ENCODE measurements at places on chromosomes 5 and 9. TPM values are rescaled to one million over a fixed set of nuclear protein-coding genes. Genes with fewer than 3 reads are reported as not detected.

Gene C1QTNF2
- total RNA-seq = not detected

Gene TRPM3
- not detected for total RNA-seq

Gene HMMR
- 82.2 TPM for total RNA-seq

Gene LCN1
- total RNA-seq = not detected

Gene KCNT1
- total RNA-seq = not detected

Gene ROPN1L
- total RNA-seq = 2.4 TPM

DNA sequence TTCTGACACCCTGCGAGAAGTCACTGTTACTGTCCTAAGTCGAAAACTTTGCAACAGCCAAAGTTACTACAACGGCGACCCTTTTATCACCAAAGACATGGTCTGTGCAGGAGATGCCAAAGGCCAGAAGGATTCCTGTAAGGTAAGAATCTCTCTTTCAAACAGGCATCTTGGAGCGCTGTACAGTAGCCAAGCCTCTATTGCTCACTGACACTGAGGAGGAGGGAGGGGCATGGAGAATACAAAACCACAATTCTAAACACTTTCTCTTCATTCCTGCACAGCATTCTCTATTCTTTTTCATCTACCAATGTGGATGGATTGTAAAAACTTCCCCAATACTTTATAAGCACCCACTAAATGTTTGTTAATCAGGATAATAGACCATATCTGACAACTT lies 7.4 kb downstream of the GZMK start:
- peaks cover 65% of the 10 kb centered on the region for H3K4me1 ChIP-seq
- DNase-seq = no peak
- H3K4me3 ChIP-seq = no peak overlapping the region
- no peak overlapping the region for H3K27ac ChIP-seq
- no peaks in the 10 kb centered on the region for H3K27me3 ChIP-seq

GRCh38 chr5:50823568-50823967 lies 157.1 kb downstream of the PARP8 start:
- H3K36me3 ChIP-seq = peaks cover 66% of the 10 kb centered on the region
- DNase-seq = no peak
- no peaks in the 10 kb centered on the region for H3K4me1 ChIP-seq
- H3K27me3 ChIP-seq = no peaks in the 10 kb centered on the region
- no peak overlapping the region for H3K27ac ChIP-seq

- H3K27me3 ChIP-seq = no peaks in the 10 kb centered on the region
- peak overlapping the region; percentile 40 for H3K4me3 ChIP-seq
- H3K36me3 ChIP-seq = peaks cover 4% of the 10 kb centered on the region
Observed at GRCh38 chr9:136532799-136533774, 12.8 kb downstream of the NOTCH1 start.

GRCh38 chr5:137303509-137303908 lies 195.6 kb downstream of the SPOCK1 start:
- H3K4me1 ChIP-seq = no peaks in the 10 kb centered on the region
- H3K4me3 ChIP-seq = no peak overlapping the region
- DNase-seq = no peak
- no peak overlapping the region for H3K27ac ChIP-seq
- H3K36me3 ChIP-seq = no peaks in the 10 kb centered on the region

DNA sequence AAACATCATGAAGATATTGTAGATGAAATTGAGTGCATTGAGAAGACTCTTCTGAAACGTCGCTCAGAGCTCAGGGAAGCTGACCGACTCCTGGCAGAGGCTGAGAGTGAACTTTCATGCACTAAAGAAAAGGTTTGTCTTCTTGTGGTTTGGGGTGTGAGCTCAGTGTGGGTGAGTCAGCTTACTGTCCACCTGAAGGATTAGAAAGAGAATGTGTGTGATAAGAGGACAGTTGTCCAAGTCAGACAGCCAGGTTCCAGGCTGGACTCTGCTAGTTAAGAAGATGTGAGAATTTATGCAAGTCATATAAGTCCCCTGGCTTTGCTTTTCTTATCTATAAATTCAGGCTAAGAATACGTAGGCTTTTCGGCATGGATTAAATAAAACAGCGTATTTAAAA lies 46.9 kb downstream of the RAB14 start:
- no peak for DNase-seq
- peaks cover 69% of the 10 kb centered on the region for H3K36me3 ChIP-seq
- peak overlapping the region; percentile 4 for H3K27ac ChIP-seq
- H3K27me3 ChIP-seq = no peaks in the 10 kb centered on the region

GRCh38 chr9:131386281-131386680 lies 7.6 kb upstream of the PRRC2B start:
- H3K36me3 ChIP-seq = no peaks in the 10 kb centered on the region
- no peak overlapping the region for H3K4me3 ChIP-seq
- no peaks in the 10 kb centered on the region for H3K27me3 ChIP-seq
- DNase-seq = no peak

- peaks cover 33% of the 10 kb centered on the region for H3K4me1 ChIP-seq
- H3K4me3 ChIP-seq = no peak overlapping the region
- H3K27ac ChIP-seq = no peak overlapping the region
- H3K27me3 ChIP-seq = peaks cover 29% of the 10 kb centered on the region
Observed at GRCh38 chr9:127923771-127924170, 6.8 kb downstream of the PIP5KL1 start.

- DNase-seq = no peak
- H3K36me3 ChIP-seq = no peaks in the 10 kb centered on the region
- H3K27me3 ChIP-seq = peaks cover 84% of the 10 kb centered on the region
- no peaks in the 10 kb centered on the region for H3K4me1 ChIP-seq
- no peak overlapping the region for H3K4me3 ChIP-seq
Observed at GRCh38 chr9:130264414-130265350, 878 bp upstream of the HMCN2 start.

DNA sequence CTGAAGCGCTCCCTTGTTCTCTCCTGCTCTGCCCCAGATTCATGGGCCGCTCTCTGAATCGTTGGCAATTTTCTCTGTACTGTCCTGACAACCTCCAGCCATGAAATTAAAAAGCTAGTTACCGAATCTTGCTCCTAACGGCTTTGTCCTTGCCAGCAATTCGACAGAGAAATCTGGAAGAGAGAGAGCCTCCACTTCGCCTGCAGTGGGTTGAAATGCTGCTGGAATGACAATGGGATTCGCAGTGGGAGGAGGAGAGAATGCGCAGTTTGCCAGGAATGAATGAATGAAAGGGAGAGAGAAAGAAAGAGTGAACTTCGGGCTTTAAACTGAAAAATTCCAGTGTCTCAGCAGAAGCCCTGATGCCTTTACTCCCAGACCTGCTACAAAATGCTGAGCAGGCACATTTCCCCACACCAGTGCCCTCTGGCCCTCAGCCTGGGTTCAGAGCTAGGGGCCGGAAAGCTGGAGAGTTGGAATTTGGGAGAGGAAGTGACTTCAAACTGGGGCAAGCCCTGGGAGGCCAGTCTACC lies 11.5 kb upstream of the BOD1 start:
- H3K27me3 ChIP-seq = peaks cover 4% of the 10 kb centered on the region
- no peak for DNase-seq
- no peak overlapping the region for H3K4me3 ChIP-seq
- no peak overlapping the region for H3K27ac ChIP-seq

DNA sequence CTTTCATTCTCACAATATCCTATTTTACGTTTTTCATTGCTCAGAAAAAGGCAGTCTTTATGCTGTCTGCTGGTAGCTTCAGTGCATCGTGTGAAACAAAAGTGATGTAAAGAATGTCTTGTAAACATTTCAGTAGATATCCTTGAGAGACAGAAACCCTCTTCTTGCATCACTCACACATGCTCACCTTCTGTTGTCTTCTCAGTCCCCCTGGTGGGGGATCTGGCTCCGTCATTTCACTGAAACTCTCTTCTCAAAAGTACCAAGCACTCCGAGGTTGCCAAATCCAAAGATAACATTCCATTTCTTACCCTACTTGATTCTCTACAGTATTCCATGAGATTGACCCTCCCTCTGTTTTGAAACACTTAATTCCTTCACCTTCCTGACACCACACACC lies 46.1 kb upstream of the PCA3 start:
- no peak overlapping the region for H3K4me3 ChIP-seq
- DNase-seq = no peak
- H3K4me1 ChIP-seq = no peaks in the 10 kb centered on the region
- H3K36me3 ChIP-seq = no peaks in the 10 kb centered on the region
- H3K27me3 ChIP-seq = peaks cover 33% of the 10 kb centered on the region

GRCh38 chr9:87034841-87035240 lies 87.5 kb upstream of the GAS1 start:
- no peaks in the 10 kb centered on the region for H3K36me3 ChIP-seq
- no peak overlapping the region for H3K27ac ChIP-seq
- no peak for DNase-seq
- H3K27me3 ChIP-seq = no peaks in the 10 kb centered on the region
- no peak overlapping the region for H3K4me3 ChIP-seq

GRCh38 chr9:95834281-95834907 lies 41.1 kb upstream of the ERCC6L2 start:
- H3K27ac ChIP-seq = peak overlapping the region; percentile 77
- DNase-seq = peak; percentile 61
- H3K4me1 ChIP-seq = peaks cover 17% of the 10 kb centered on the region
- peaks cover 14% of the 10 kb centered on the region for H3K36me3 ChIP-seq

GRCh38 chr5:92418341-92418740 lies 1035.2 kb upstream of the ARRDC3 start:
- no peak overlapping the region for H3K4me3 ChIP-seq
- H3K27ac ChIP-seq = no peak overlapping the region
- H3K36me3 ChIP-seq = no peaks in the 10 kb centered on the region
- H3K27me3 ChIP-seq = no peaks in the 10 kb centered on the region
- DNase-seq = no peak
- no peaks in the 10 kb centered on the region for H3K4me1 ChIP-seq

DNA sequence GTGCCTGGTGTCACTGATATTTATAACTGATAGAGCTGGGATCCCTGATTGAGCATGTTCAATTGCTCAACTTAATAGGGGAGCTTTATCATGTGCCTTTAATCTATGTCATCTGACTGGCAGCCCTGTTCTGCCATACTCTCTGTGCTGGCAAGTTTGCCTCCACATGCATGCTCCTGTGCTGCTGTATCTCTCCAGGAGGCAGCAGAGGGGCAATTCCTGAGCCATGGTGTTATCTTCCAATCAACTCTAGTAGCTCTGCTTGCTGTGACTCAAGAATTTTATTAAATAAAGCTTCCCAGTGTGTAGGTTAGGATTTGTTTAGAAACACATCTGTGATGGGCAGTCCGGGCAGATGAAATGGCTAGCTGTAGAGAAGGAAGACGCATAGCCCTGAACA lies 642.0 kb downstream of the KIF4B start:
- H3K4me3 ChIP-seq = no peak overlapping the region
- H3K36me3 ChIP-seq = no peaks in the 10 kb centered on the region
- no peak overlapping the region for H3K27ac ChIP-seq
- no peaks in the 10 kb centered on the region for H3K4me1 ChIP-seq
- H3K27me3 ChIP-seq = no peaks in the 10 kb centered on the region

GRCh38 chr5:150606476-150606875 lies 34.0 kb upstream of the SYNPO start:
- H3K36me3 ChIP-seq = no peaks in the 10 kb centered on the region
- no peak for DNase-seq
- H3K27me3 ChIP-seq = no peaks in the 10 kb centered on the region
- H3K4me1 ChIP-seq = no peaks in the 10 kb centered on the region
- no peak overlapping the region for H3K4me3 ChIP-seq
- H3K27ac ChIP-seq = no peak overlapping the region

DNA sequence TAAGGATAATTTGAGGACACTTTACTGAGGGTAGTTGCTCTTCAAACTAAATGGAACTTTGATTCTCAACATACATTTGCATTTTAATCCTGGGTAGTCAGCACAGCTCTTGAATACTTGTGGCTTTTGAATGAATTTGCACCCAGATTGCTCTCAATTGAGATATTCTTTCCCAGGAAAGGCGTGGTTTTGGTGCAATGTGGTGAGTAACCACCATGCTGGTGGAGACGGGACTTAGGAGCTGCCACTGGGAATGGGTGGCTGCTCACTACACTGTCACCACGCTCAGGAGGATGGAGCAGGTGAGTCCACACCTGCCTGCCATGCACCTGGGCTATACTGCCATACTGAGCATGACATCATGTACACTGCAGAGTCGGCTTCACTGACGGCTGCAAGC lies 99.2 kb downstream of the IRX1 start:
- H3K27me3 ChIP-seq = no peaks in the 10 kb centered on the region
- H3K4me3 ChIP-seq = no peak overlapping the region
- no peaks in the 10 kb centered on the region for H3K36me3 ChIP-seq
- H3K27ac ChIP-seq = no peak overlapping the region
- DNase-seq = no peak
- no peaks in the 10 kb centered on the region for H3K4me1 ChIP-seq

GRCh38 chr5:150589862-150590601 lies 50.4 kb upstream of the SYNPO start:
- H3K4me3 ChIP-seq = no peak overlapping the region
- DNase-seq = no peak
- no peaks in the 10 kb centered on the region for H3K4me1 ChIP-seq
- H3K36me3 ChIP-seq = no peaks in the 10 kb centered on the region
- H3K27me3 ChIP-seq = peaks cover 4% of the 10 kb centered on the region

GRCh38 chr5:135503871-135504270 lies 31.9 kb downstream of the NEUROG1 start:
- no peak overlapping the region for H3K4me3 ChIP-seq
- no peaks in the 10 kb centered on the region for H3K36me3 ChIP-seq
- H3K4me1 ChIP-seq = no peaks in the 10 kb centered on the region
- H3K27ac ChIP-seq = no peak overlapping the region
- DNase-seq = no peak

GRCh38 chr5:138594305-138595058 lies 19.3 kb upstream of the HSPA9 start:
- H3K4me1 ChIP-seq = no peaks in the 10 kb centered on the region
- peaks cover 18% of the 10 kb centered on the region for H3K27me3 ChIP-seq
- no peaks in the 10 kb centered on the region for H3K36me3 ChIP-seq
- H3K27ac ChIP-seq = no peak overlapping the region
- no peak for DNase-seq
- no peak overlapping the region for H3K4me3 ChIP-seq

DNA sequence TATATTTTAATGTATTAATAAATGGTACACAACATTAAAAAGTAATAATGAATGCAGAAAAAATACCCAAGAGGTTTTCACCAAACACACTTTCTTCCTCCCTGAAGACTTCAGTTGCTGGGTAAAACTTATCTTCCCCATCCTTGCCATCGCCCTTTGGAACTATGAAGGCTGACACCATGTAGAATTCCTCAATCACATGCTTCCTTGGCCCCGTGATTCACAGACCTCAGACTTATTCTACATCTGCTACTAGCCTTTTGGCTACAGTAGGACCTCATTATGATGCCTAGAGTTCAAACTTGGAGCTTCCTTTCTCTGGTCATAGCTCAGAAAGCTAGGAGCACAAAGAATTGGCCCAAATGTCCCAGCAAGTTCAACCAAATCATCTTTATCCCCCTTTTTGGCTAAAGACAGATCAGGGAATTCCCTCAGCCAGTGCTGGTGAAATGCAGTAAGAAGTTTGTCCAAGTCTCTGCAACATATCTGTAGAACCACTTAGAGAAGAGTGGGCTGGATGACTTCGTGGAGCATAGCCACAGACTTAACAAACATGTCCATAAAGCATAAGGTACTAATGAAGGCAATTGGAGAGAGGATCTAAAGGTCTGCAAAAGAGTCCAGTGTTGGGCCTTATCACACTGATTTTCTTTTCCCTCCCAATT lies 253.5 kb downstream of the SEC61B start:
- H3K36me3 ChIP-seq = no peaks in the 10 kb centered on the region
- H3K27ac ChIP-seq = no peak overlapping the region
- H3K4me1 ChIP-seq = no peaks in the 10 kb centered on the region
- DNase-seq = no peak
- H3K27me3 ChIP-seq = peaks cover 34% of the 10 kb centered on the region
- H3K4me3 ChIP-seq = no peak overlapping the region

- no peaks in the 10 kb centered on the region for H3K36me3 ChIP-seq
- H3K4me3 ChIP-seq = peak overlapping the region; percentile 61
- H3K27me3 ChIP-seq = peaks cover 28% of the 10 kb centered on the region
- DNase-seq = peak; percentile 48
- H3K27ac ChIP-seq = peak overlapping the region; percentile 47
Observed at GRCh38 chr9:122347348-122348287, 23.2 kb upstream of the PTGS1 start.

GRCh38 chr5:59149271-59149670 lies 566.4 kb downstream of the RAB3C start:
- H3K4me1 ChIP-seq = peaks cover 9% of the 10 kb centered on the region
- DNase-seq = no peak
- H3K36me3 ChIP-seq = peaks cover 11% of the 10 kb centered on the region

All from activated CD8-positive, alpha-beta memory T cell treated with anti-CD3 and anti-CD28 coated beads, Interleukin-2, amount 10 ng/mL, durations not matched to agents 7 days and 5 days (primary cell).